Caudate nucleus (tissue), 63 donors: ENCODE measurements at places on chromosomes 1 and 21.

- no peak for DNase-seq
Observed at GRCh38 chr1:70436622-70437251, 25.7 kb downstream of the CTH start.

GRCh38 chr1:185813401-185813979, 79.3 kb downstream of the HMCN1 start:
- no peak for DNase-seq

- DNase-seq: no peak
Observed at GRCh38 chr1:7393136-7393535, 378.0 kb upstream of the VAMP3 start.

DNA sequence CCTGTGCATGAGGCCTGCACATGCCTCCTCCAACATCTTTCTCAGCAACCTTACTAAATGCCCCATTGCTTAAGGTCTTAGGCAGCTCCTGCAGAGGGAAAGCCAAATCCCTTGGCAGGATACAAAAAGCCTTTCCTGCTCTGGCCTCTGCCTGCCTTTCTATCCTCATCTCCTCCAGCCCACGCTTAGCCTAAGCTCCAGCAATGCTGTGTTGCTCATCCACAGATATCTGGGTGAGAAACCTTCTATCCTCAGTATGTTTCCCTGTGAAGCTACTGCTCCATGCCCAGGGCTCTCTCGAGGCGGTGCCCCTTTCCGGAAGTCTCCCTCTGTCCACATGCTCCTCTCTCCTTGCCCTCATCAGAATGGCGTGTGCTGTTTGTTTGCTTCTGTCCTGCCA, 37.0 kb upstream of the CCSAP start:
- DNase-seq: no peak

- DNase-seq: no peak
Observed at GRCh38 chr1:10402729-10403274, 3.9 kb downstream of the PGD start.

DNA sequence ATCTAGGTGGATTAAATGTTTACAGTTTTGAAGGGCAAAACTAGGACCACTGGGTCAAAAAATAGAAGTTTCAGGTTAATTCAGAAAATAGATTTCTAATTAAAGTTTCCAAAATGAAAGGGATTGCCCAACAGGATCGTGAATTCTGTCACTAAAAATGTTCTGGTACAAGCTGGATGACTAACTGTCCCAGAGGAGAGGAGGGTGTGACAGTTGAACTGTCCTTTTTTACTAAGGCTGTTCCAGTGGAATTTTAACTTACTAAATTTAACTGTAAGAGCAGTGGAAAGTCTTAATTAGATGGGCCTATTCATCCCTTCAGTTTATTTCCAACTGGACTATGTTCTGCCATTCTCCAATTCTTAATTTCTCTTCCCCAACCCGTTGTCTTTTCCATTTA, 7.2 kb downstream of the SNX7 start:
- DNase-seq: no peak

- no peak for DNase-seq
Observed at GRCh38 chr1:30815556-30815955, 58.0 kb upstream of the LAPTM5 start.

DNA sequence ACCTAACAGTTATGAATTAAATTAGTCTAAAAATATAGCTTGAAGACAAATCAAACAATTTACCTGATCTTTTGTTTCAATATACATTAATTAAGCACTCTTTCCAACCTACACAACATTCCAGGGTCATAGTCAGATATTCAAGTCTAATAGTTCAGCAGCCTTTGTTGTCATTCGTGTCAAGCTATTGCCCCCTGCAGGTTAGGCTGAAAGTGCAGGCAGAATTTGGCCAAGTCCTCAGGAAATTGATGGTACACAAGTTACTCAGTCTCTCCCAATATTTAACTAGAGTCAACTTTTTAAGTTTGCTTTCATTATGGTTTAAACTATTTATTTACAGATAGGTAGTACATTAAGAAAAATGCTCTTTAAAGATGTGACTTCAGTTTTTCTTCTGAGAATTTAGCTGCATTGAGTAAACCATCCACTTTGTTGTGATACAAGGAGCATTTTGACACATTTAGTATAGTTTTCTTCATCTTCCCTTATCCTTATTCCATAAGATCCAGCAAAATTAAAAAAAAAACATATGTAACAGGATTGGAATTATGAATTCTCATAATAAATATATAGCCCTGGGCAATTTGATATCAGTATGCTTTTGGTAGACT, 130.3 kb upstream of the DPYD start:
- DNase-seq: peak; percentile 60

DNA sequence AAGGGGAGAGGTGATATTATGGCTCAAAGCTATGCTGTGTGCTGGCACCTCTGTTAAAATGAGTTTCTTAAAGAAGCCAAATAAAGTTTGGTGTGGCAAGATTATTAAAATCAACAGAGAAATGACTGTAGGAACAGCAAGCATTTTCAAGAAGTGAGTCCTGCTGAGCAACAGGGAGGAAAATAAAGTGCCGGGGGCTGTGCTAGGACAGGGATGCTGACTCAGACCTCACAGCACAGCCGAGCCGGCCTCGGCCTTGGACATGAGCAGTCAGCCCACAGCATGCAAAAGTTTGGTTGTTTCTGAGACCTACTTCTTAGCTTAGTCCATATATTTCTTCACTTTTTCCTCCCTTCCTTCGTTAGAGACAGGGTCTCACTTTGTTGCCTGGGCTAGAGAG, 19.2 kb downstream of the CNIH3 start:
- no peak for DNase-seq

GRCh38 chr1:163173121-163173520, 29.6 kb downstream of the RGS5 start:
- DNase-seq: no peak

- no peak for DNase-seq
Observed at GRCh38 chr1:6007318-6008083, 15.3 kb upstream of the NPHP4 start.

DNA sequence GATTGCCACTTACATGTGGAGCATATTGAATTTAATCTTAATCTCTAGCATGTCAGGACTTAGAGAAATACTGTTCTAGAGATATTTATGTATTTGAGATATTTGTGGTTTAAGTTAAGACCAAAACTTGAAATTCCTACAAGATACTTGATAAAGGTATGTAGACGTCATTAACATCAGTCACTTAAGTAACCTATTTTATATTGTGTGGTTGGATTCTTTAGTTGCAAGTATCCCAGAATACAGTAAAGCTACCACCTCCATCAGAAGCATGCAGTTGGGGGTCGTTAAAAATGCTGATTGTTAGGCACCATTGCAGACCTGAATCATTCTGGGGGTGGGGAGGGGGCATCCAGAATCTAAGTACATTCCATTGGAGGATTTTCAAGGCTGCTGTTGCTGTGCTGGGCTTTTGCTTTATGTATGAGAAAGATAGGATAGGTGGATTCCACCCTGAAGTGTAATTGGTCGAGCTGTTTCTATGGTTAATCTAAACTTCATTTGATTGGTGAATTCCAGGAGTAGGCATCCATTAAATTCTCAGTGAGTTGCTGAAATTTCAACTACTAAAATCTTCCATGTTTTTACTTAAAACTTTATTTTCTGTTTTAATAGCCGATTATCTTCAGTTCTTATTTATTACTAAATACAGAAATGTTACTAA, 4.0 kb downstream of the H3-3A start:
- no peak for DNase-seq

- no peak for DNase-seq
Observed at GRCh38 chr1:230090194-230090711, 23.2 kb downstream of the GALNT2 start.

DNA sequence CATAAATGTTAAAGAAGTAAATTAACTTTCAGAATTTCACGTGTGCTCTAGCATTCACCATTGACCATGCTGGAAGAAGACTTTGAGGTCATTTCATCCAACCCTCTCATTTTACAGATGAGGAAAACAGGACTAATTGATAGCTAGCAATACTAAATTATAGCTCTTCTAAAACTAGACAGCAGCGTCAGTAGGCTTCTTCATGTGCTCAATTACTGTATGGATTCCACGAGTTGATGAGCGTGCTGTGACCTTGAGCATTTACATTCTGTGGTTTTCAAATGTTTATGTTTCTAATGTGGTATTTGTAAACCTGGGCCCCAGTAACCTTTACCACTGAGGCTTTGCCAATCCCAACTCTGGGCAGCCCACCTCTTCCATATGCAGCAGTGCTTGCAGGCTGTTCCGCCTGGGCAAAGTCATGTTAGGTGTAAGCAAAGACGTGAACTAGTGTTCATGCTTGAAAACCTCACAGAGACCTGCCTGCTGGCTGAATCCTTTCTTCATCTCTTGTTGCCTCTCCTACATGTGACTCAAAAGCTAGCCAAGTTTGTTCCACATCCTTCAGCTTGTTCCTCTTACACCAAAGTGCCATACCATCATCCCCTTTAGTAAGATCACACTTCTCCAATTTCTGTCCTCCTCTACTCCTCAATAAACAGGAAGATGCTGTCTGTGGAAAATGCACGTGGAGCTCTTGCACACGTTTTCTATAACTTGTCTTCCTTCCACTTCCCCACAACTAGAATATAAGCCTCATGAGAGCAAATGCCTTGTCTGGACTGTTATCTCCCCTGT, 17.2 kb downstream of the KCNJ15 start:
- no peak for DNase-seq

DNA sequence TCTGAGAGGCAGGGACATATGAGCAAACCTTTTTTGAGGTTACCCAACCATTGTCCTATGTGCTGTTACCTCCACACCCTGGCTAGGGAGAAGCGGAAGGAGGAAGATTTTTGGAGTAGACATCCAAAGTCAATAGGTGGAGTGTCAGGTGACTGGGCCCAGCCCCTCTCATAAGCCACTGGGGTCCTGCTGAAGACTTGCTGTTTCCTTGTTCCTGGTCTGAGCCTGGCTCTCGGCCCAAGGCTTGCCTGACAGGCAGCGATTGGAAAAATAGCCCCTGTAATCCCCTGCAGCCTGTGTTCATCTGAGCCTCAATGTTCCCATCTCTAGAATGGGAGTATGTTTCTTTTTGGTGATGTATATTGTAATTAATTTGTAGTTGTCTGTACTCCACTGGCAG, 6.9 kb upstream of the PIGR start:
- no peak for DNase-seq
